ENCODE measurements at places on chromosomes 11 and 22.

DNA sequence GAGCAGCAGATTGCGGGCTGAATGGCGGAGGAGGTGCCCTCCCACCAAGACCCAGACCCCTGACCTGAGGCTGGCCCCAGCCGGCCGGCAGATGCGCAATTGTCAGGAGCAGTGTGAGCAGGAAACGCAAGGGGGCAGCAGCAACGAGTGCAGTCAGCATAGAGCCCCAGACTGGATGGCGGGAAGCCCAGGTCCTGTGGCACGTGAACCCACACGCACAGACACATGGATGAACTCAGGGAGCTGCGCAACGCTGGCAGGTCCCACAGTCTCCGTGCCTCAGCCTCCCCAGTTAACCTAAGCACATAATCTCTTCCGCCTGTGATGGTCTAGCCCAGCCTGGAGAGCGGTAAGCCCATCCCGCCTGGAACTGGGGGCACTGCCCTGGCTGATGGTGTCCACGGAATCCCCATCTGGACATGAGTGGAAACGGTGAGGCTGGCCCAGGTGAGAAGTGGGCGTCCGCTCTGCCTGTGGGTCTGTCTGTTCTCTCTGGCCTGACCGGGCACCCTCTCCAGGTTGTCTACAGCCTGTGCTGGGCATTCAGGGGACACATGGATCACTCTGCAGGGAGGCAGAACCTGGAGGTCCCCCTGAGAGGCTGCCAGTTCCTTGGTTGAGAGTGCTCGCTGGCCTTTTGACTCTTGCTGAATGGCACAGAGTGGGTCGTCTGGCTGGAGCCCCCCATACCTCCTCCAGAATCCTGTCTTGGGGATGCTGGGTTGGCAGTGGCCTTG is 626 bp upstream of the TBX10 start:
- DNase-seq, result peak; percentile 37

GRCh38 chr11:119115484-119116234 is 5.7 kb upstream of the HINFP start:
- DNase-seq, result no peak

- no peak for DNase-seq
These were observed 288.5 kb downstream of the KIRREL3 start for GRCh38 chr11:126711977-126712625.

GRCh38 chr11:103525069-103525468 is 415.8 kb downstream of the DYNC2H1 start:
- DNase-seq, result no peak

GRCh38 chr11:130798801-130799200 is 117.5 kb downstream of the SNX19 start:
- DNase-seq, result no peak

Measured in RKO (cell line).